ENCODE measurements at places on chromosomes 2 and 18. TPM values are rescaled to one million over a fixed set of nuclear protein-coding genes. Genes with fewer than 3 reads are reported as not detected.
A peak's percentile ranks its signal among the peaks of the same experiment; 100 is the strongest.

CYRIA gene
- 23.5 TPM for total RNA-seq

GRCh38 chr18:42473611-42474010 lies 518.6 kb downstream of the PIK3C3 start:
- no peak for DNase-seq

DNA sequence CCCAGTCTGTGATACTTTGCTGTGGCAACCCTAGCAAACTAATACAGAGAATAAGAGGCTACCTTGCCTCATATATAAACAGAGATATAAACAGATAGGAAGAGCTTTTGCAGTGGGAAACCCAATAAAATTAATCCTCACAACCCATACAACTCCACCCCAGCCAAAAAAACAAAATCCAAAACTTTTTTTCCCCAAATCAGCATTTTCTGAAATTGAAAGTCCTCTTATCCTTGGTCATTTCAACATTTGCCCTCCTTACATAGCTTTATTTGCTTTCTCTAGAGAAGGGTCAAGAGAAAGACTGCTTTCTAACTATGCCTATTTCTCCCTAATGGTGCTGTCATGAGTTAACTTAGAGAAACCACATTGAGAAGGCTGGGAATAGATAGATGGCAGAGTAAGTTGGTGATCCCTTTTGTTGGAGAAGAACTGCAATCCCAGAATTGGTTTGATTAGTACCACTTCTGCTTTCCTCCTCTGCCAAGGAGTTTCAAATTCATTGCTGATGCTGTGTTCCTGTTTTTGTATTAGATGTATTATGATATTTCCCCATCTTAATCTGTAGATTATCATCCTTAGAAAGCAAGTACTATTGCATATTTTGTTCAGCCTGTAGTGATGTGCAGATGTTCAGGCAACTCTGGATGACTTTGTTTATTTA lies 76.5 kb upstream of the B3GNT2 start:
- DNase-seq, result no peak

GRCh38 chr2:116489944-116490343 lies 1324.5 kb upstream of the DDX18 start:
- DNase-seq, result no peak

SNORC gene
- total RNA-seq, result 0.79 TPM

DNA sequence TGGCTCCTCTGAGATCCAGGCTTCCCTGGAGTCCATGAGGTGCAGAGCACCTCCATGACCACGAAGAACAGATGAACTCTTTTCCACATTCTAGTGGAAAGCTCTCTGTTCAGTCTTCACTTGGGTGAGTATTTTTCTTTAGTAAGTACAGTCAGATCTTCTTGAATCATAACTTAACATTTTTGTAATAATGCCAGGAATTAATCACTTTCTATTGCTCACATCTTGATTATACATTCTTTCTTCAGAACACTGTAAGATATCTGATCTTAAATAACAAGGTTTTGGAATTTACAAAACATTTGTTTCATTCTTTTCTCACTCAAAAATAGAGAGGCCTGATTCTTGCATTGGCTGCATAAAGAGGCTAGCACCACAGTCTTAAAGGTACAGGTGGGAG lies 45.4 kb upstream of the RND3 start:
- no peak for DNase-seq

- DNase-seq, result peak; percentile 51
Measured at GRCh38 chr2:11160731-11161455, 5.6 kb downstream of the SLC66A3 start.

DNA sequence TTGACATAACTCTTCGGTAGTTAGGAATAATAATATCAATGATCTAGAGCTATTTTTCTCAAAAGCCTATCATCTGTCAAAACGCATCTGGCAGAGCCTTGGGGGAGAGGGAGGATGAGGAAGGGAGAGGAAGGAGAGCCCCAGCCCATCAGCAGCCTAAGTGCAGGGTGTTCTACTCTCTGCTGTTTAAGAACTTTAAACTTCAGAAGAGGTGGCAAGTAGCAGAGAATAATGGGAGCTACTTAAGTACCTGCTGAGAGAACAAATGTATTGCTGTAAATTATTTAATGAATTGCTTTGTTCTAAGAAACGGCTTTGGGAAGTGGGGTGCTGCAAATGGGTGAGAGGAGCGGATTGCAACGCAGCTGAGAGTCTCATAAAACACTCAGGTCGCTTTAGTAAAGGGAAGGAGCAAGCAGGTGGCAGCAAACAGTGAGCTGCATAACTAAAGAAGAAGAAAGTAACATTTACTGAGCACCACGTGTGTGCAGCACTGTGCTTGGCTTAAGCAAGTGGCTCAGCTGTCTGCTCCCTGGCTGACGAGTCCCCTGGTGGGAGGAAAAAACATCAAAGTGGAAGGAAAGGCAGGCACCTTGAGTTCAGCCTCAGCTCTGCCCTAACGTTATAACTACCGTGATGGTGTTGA lies 26.3 kb upstream of the SH3RF3 start:
- DNase-seq, result no peak

GRCh38 chr18:32299484-32299883 lies 109.6 kb downstream of the MEP1B start:
- DNase-seq, result no peak

Data from posterior vena cava (tissue), 2 donors.